Posterior vena cava (tissue), 2 donors: ENCODE measurements at places on chromosomes 1 and 21. TPM values are rescaled to one million over a fixed set of nuclear protein-coding genes. Genes with fewer than 3 reads are reported as not detected.

GRCh38 chr1:180397175-180397574 lies 105.2 kb downstream of the ACBD6 start:
- DNase-seq: no peak

KAZN gene
- total RNA-seq: 6.2 TPM

ARHGEF19 gene
- 4.7 TPM for total RNA-seq

DNA sequence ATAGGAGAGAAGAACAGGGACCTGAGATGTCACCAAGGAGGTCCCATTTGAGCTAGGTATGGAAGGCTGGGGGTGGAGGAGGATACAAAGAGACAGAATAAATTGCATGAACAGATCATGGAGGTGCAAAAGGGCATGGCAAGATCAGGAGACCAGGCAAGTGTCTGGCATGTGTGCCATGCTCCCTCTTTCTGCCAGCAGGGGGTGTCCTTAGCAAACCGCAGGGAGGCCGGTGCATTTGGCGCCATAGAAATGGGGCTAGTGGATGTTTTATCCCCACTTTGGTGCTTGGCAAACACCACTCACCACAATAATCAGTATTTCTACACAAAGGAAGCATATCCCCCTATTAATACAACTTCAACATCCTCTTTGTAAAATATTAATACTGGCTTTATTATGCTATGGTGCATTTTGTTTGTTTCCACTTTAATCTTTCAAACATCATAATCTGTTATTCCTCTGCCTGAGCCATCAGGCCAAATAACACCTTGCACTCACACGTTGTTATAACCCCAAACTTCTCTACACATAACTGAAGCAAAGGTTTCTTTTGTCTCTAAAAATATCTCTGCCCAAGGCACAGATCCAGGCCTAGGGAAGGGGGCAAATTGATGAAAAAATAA lies 25.9 kb downstream of the S100A6 start:
- DNase-seq: no peak

DNA sequence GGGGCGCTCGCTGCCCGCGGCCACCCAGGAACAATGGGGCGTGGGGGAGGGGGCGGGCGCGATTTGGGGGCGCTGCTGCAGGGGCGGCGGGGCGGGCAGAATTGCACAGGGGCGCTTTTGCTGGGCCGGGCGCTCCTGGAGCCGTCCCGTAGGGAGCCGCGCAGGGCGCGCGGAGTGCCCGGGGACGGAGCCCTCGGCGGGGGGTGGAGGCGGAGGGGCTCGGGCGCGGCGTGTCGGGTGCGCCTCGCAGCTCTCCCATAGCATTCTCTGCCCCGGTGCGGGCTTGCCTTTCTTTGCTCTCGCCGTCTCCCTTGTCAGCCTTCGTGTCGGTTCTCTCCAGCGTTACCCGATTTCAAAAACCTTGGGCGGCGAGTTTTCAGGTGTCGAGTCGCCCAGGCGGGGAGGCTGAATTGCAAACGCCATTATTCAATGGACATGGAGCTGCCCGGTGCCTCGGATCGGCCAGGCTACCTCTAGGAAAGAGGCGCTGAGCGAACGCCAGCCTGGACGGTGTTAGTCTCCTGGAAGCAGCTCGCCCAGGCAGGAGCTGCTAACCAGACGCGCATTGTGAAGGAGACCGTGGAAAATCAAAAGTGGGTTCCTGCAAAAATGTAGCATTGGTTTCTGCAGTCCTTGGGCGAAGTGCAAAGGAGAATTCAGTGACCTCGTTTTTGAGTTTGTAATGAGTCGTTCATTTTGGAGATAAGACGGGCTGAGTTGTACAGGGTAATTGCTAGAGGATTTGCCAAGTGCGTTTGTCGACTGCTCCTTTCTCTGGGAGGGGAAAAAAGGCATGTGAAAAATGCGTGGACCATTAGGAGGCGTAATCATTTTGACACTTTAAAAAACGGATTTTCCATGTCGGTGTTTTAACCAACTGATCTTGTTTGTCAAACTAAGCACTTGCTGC lies 626 bp downstream of the CXADR start:
- DNase-seq: no peak

- DNase-seq: no peak
These were observed 31.8 kb downstream of the SLC2A1 start for GRCh38 chr1:42926879-42927242.

- no peak for DNase-seq
These were observed 111.8 kb upstream of the ADAR start for GRCh38 chr1:154719586-154720327.

FAM78B gene
- 4.0 TPM for total RNA-seq

CLCC1 gene
- total RNA-seq: 23.4 TPM

FCRL4 gene
- total RNA-seq: not detected

- no peak for DNase-seq
These were observed 30.2 kb downstream of the SLC22A15 start for GRCh38 chr1:116006486-116006964.
